ENCODE measurements at places on chromosomes 7 and 10.

GRCh38 chr7:147595042-147595441 is 995.5 kb upstream of the C7orf33 start:
- DNase-seq: no peak

DNA sequence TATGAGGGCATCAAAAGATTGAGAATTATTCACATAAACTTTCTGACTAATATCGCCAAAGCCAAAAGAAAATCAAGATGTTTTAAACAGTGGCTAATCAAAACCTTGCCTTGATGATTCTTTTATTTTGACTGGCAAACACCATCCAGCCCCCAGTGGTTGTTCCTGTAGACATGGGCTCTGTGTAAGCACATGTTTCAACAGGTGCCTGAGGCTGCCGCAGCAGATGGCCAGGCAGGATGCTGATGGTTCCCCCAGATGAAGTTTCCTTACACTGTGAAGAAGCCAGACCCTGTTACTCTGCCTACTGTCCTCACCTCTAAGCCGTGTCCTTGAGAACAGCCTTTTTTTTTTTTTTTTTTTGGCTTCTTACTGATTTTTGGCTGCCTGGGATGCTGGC is 146.5 kb downstream of the RAB11FIP2 start:
- DNase-seq: peak; percentile 88

DNA sequence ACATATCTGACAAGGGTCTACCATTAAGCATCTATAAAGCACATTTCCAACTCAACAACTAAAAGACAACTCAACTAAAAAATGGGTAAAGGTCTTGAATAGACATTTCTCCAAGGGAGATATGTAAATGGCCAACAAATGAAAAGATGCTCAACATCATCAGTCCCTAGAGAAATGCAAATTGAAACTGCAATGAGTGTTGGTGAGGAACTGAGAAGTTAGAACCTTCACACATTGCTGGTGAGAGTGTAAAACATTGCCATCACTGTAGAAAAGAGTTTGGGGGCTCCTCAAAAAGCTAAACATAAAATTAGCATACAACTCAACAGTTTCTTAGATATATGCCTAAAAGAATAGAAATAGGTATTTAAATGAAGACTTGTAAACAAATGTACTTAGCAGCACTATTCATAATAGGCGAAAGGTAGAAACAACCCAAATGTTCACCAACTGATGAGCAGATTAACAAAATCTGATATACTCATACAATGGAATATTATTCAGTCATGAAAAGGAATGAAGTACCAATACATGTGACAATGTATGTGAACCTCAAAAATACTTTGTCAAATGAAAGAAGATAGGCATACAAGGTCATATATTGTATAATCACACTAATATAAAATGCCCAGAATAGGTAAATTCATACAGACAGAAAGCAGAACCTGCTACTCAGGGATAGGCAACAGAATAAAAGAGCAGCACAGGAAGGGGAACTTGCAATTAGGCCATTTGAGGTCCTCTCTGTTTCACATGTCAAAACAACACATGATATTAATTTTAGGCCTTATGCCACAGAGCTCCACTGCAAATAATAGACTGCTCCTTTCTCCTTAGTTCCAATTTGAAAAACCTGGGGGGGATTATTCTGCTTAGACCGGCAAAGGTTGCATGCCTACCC is 10.6 kb upstream of the LRRC72 start:
- DNase-seq: no peak

DNA sequence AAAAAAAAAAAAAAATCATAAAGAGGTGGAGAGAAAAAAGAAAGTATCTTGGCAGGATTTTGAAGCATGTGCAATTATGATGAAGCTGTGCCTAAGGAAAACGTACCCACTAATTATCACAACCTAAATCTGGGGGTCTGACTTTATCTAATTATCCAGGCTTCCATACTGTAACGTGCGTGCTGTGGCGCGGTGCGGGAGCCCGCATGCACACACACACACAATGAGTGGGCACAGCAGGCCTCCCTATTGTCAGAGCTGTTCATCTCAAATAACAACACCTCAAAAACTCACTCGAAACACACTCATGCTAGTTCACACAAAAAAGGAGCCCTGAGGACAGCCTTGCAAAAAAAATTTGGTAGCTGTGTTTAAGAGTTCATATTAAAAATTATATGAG is 31.9 kb downstream of the BEND7 start:
- no peak for DNase-seq

- DNase-seq: no peak
Observed at GRCh38 chr7:151777908-151778670, 98.8 kb downstream of the PRKAG2 start.

DNA sequence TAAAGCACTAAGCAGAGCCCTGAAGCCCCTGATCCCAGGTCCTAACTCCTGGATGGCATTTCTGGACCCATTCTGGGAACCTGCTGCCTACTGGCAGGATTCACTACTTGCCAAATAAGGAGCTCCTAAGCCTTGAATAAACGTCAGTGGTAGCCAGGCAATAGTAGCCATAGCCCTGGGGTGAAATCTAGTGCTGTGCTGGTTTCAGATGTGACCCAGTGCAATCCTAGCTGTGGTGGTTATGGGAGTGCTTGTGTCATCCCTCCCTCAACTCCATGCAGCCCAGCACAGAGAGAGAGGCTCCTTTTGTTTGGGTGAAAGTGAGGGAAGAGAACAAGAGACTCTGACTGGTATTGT is 43.7 kb downstream of the PCLO start:
- no peak for DNase-seq

DNA sequence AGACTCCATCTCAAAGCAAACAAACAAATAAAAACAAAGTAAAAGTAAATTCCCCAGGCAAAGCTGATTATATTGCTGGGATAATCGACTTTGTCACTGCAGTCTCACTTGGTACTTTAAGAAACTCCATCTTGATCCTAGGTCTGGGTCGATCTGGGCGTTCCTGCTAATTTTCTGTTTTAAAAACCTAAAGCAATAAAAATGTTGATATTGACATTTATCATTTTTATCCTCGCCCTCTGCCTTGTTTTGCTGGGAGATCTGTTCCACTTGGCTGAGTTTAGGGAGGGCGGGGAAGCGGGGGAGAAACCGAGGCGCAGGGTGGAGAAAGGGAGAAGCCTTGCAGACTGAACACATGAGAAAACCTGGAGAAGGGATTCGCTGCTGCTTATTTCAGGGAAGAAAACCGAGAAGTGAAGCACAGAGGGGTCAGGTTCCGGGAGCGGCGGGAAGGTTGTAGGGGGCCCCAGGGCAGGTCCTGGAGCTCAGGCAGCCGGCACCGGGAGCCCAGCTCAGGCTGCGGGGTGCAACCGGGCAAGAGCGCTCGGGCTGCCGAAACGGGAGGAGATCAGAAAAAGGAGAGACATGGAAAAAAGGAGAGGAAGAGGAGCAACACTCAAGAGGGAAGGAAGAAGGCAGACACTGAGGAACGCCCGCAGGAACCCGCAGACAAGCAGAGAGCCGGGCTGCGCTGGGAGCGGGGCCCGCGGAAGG is 27.3 kb upstream of the KMT2C start:
- DNase-seq: peak; percentile 93

DNA sequence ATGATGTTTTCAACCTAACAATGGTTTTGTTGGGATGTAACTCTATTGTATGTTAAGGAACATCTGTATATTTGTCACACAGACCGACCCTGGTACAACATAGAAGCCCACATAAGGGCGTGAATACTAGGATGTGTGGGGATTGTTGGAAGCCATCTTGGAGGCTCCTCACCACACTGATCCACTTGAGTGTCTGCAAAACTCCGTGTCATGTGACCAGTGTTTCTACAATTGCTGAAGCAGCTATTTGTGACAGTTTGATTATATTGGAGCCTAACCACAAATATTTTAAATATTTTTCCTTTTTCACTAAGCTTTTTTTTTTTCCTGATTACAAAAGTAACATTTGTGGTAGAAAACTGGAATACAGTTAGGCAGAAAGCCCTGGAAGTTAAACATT is 27.9 kb downstream of the RALA start:
- DNase-seq: no peak

GRCh38 chr10:101000127-101000914 is 713 bp downstream of the LZTS2 start:
- DNase-seq: no peak
